CD4-positive, alpha-beta T cell treated with Interferon alpha-2 for 1 hour (primary cell): ENCODE measurements at places on chromosomes 1 and 21.

DNA sequence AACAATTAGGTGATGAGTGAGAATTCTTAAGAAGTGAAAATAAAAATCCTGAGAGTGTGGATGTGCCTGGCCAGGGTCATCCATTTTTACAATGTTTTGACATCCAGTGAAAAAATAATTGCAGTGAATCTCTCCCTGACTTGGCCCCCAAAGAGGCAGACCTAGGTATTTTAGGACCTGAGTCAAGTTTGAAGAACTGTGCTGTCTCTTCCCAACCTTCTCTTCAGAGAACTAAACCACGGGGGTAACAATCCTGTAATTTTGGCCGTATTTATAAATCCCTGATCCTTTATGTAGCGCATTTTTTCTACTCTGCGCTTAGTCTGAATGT is 43.3 kb upstream of the PPP2R5A start:
- DNase-seq: no peak

GRCh38 chr1:156414461-156415064 is 45.6 kb downstream of the RHBG start:
- no peak for DNase-seq

DNA sequence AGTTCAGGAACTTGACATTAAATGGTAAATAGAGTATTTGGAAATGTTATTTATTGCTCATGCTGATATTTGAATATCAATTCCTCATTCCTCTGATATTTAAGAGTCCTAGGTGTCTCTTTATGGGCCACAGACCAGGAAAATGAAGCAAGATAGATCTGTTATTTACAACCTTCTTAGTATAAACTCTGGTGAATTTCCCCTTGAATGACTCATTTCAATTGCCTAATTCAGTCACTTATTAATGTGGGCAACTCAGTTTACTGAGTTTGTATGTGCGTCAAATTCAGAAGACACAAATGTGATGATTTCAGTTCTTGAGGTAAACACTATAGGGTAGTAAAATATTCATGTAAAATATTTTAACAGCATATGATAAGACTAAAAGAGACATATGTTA is 1404.4 kb upstream of the PRMT6 start:
- DNase-seq: no peak

GRCh38 chr1:41268154-41268770 is 26.2 kb upstream of the SCMH1 start:
- peak; percentile 62 for DNase-seq

GRCh38 chr1:178784131-178784536 is 59.1 kb downstream of the RALGPS2 start:
- no peak for DNase-seq

- no peak for DNase-seq
These were observed at the start of gene OR2AJ1 for GRCh38 chr1:247924868-247925267. TSS of gene OR2AJ1 (plus strand) at chr1:247924889. CDS start at chr1:247933769, 8,880 bp downstream.

DNA sequence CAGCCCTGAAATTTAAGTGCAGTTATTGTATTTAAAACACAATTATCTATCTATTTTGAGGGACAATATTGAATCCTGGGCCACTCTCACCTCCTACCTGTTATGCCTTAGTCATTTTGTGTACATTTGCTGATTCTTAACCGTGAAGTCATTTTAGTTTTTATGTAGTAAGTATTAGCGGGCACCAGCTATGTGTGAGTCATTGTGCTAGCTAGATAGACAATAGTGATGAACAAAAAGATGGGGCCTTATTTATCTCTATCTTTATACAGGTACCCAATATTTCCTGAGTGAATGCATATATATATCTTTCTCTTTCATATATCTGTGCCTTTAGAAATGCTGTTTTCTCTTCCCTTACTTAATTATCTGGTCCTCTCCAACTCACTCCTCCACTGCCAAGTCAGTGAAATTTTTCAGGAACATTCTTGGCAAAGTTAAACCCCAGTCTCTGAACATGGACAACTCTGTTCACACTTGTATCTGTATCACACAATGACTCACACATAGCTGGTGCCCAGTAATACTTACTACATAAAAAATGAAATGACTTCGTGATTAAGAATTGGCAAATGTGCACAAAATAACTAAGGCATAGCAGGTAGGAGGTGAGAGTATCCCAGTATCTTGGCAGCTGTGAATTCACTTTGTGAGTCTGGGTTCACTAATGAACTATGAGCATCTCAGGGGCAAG is 166.0 kb upstream of the C8B start:
- DNase-seq: no peak

- no peak for DNase-seq
These were observed 994 bp downstream of the RO60 start for GRCh38 chr1:193060406-193060805.

DNA sequence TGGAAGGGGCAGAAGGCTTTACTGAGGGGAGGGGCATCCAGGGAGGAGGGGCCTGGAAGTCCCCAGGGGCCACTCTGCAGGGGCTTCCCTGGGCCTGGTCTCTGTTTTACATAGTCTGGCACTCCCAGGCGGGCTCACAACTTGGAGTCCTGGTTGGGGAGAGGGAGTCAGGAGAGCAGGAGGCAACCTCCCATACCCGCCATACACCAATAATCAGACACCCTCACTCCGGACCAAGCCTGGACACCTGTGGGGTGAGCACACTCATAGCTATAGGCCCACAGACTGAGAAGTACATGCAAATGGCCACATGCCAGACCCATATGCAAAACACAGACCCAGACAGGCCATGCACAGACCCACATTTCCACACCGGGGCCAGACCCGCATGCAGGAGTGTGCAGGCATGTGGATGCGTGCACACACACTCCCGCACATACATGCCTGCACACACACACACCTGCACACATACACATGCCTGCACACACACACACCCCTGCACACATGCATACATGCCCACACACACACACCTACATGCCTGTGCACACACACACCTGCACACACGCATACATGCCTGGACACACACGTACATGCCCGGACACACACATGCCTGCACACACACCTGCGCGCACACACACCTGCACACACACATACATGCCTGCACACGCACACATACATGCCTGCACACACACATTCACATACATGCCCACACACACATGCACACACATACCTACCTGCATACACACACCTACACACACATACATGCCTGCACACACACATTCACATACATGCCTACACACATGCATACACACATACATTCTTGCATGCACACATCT is 89.5 kb upstream of the RUNX3 start:
- no peak for DNase-seq

- no peak for DNase-seq
These were observed 24.0 kb upstream of the SRSF10 start for GRCh38 chr1:24004132-24004531.

DNA sequence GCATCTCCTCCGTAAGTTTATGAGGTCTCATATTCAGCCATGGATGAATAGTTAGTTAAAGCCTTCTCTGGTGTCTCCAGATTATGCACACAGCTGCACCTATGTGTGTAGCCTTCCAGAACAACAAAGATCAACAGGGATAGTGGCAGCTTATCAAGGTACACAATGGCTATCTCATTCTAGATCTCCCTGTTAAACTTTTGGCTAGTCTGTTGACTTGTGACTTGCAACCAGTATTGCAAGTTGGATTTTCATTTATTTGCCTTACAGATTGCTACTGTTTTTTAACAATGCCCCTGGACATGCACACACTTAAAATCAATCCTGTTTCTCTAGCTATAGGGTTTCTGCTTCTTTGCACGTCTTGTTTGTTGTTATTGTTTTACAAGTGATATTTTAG is 363.2 kb downstream of the OMA1 start:
- DNase-seq: no peak

- no peak for DNase-seq
These were observed 10.0 kb downstream of the NCSTN start for GRCh38 chr1:160353223-160353622.

GRCh38 chr1:201476670-201477344 is 7.8 kb upstream of the PHLDA3 start:
- no peak for DNase-seq

- no peak for DNase-seq
These were observed 103.6 kb upstream of the BARHL2 start for GRCh38 chr1:90820745-90821144.

- peak; percentile 8 for DNase-seq
These were observed 2.4 kb downstream of the TMEM201 start for GRCh38 chr1:9590945-9591668.

DNA sequence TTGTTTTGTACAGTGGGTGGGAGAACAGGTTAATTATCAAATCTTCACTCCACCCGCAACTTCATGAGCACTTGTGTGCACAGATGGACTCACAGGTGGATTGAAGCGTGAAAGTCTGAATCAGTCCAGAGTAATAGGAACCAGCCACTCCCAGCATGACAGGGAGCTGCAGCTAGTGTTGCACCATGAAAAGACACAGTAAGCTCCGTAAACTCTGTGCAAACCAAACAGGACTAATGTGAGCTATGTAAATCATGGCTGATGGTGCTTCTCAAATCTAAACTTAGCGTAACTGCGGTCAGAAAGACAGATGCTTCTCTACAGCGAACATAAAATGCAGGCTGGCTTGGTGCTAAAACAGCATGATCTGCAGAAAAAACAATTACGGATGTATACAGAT is 114.4 kb downstream of the CENPF start:
- no peak for DNase-seq

DNA sequence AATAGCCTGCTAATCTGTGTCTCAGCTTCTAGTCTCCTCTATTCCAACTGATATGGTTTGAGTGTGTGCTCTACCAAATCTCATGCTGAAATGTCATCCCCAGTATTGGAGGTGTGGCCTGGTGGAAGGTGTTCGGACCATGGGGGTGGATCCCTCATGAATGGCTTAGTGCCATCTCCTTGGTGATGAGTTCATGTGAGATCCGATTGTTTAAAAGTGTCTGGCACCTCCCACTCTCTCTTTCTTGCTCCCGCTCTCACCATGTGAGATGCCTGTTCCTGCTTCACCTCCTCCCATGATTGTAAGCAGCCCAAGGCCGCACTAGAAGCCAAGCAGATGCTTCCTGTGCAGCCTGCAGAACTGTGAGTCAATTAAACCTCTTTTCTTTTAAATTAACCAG is 73.5 kb upstream of the CAMK1G start:
- no peak for DNase-seq

DNA sequence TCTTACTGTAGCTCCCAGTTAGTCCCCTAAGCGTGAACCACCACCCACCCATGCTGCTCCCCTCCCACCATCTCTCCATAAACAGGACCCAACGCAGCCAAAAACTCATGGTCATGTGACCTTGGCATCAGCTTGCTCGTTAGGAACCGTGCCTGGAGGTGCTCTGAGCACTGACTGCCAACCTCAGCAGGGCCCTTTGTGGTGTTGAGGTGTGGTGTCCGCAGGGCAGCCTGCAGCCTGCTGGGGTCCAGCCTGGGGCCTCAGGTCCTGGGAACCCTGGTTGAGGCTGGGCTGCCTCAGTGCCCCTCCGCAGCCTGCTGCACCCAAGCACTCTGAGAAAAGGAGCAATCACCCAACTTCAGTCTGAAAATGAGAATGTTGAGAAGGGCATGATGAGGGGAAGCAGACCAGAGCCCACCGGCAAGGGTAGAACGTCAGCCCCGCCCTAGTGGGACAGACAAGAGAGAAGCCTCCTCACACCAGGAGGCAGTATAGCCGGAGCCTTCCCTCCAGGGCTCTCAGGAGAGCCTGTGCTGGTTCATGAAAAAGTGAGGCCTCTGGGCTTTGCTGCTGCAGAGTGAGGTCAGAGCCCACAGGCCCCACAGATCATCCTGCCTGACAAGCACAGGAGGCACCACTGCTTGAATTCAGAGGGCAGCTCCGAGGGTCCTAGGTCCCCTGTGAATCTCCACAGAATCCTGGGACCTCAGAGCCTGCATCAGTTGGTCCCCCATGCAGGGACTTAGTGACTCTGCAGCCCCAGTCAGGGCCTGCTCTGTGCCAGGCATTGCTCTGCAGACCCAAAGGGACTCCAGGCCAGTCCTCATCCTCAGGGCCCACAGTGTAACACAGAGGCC is 4.9 kb upstream of the COL6A2 start:
- no peak for DNase-seq

DNA sequence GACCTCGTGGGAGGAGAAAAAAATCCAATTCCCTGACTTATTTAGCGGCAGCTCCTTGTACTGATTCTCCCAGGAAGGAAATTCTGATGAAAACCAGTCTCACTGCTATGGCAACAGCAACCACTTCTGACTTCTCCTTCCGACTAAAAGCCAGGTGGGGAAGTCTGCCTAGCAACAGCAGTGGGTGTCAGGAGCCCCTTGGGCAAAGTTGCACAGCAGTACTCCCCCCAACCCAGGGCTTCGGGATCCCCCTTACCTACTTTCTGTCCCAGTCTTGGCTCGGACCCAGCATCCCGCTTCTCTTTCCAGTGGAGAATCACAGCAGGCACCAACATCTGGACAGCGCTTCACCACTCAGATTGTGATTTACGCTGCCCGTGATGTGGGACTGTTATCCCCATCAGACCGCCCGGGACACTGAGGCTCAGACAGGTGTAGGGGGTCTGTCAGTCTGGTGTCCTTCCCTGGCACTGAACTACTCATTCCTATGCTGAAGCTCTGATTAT is 24.6 kb downstream of the NKAIN1 start:
- no peak for DNase-seq

GRCh38 chr1:161484613-161485012 is 20.6 kb upstream of the FCGR2A start:
- peak; percentile 26 for DNase-seq

DNA sequence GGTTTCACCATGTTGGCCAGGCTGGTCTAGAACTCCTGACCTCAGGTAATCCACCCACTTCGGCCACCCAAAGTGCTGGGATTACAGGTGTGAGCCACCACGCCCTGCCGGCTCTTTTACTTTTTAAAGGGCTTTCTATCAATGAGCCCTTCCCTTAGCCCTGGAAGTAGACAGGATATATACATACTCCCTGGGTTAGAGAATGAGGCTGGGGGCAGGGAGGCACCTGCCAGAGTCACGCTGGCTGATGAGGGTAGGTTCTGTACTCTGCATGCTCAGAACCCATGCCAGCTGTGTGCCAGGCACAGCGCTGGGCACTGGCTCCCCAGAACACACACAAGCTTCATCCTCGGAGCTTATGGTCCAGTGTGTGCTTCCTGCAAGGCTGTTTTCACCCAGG is 113.6 kb upstream of the IPO9 start:
- no peak for DNase-seq

DNA sequence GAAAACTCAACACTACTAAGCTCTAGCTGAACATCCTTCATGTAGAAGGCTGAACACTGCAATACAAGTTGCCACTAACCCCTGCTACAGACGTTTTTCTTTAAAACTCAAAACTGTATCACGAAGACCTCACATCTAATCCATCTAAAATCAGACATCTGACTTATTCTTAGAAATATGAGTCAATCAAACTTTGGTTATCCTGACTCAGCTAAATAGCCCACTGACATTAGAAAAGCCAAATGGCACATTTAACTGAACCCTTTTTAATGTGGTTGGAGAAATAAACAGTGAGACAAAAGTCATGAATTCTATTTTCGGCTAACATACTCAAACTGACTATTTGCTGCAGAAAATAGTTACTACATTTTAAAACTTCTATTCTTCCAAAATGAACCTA is 35.6 kb downstream of the WLS start:
- no peak for DNase-seq

DNA sequence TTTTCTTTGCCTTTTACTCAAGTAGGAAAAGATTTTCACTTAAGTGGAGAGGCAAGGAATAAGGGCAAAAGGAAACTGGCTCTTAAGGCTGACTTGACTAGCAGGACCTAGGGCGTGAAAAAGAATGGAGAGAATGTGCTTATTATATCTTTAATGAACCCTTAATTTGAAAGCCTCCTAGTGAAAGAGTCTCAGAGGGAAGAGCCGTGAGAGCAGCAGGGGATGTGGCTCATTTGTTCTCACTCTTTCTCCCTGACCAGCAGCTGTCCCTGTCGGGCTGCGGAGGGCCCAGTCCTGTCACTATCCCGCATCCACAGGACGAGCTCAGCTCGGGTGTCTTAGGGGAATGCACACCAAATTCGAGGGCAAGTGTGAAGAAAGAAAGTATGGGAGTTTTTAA is 180.1 kb downstream of the EDEM3 start:
- DNase-seq: no peak

- no peak for DNase-seq
These were observed 37.5 kb downstream of the XCL2 start for GRCh38 chr1:168506204-168506819.
